ENCODE measurements at places on chromosomes 11 and 22.

GRCh38 chr11:8488395-8488794 lies 105.6 kb downstream of the STK33 start:
- DNase-seq: no peak

DNA sequence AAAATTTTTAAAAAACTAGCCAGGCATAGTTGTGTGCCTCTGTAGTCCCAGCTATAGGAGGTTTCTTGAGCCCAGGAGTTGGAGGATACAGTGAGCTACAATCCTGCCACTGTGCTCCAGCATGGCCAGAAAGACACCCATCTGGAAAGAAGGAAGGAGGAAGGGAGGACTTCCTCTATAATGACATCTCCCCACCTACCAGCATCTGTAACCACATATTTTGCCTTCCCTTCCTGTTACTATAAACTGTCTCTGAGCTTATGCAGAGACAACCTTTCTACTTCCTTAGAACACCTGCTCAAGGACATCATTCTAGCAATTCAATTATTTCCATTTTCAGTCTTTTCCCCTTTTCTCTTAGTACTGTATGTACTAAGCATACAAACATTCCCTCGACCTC lies 2.2 kb upstream of the NUP160 start:
- DNase-seq: no peak

DNA sequence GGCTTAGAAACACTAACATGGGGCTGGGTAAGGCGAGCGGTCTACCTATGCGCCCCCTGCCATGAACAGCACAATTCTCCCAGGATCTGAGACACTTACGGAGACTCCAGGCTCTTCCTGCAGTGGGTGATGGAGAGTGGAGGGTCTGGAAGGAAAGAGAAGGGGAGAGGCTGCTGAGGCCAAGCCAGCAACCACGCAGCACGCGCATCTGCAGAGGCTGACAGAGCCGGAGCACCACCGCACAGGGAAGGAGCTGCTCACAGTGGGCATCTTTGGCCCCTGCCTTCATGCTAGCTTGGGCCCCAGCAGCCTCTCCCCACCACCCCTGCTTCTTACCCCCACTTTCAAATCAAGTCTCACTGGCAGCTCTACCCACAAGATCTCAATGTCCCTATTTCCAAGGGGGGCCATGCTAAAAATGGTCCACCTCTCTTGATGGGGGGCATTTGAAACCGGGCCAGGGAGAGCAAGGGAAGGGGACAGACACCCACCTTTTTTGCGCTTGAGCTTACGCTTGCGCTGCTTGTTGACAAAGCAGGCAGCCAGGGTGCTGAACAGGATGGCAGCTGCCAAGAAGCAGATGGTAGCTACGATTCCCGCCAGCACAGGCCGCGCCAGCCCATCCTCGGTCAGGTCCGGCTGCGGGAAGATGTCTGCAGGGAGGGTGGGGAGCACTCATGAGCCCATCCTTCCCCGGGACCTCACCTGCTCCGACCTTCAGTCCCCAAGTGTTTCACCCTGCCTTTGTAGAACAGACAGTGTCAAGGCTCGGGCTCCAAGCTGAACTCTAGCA lies 34.5 kb downstream of the IGSF9B start:
- DNase-seq: no peak

DNA sequence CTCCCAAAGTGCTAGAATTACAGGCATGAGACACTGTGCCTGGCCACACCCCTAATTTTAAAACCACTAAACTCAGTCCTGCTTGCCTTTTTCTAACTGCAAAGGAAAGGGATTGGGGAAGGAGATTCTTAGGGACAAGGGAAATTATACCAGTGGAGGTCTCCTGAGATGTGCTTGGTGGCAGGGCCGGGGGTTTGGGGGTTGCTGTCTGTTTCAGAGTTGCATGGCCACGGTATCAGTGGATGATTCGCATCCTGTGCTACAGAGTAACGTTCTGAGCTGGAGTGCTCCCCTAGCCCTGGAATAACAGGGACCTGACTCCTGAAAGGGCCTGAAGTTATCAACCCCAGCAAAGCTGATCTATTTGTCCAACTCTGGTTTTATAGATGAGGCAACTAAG lies 846 bp upstream of the GPHA2 start:
- DNase-seq: no peak

GRCh38 chr11:107792049-107792443 lies 66.5 kb downstream of the SLC35F2 start:
- DNase-seq: no peak

DNA sequence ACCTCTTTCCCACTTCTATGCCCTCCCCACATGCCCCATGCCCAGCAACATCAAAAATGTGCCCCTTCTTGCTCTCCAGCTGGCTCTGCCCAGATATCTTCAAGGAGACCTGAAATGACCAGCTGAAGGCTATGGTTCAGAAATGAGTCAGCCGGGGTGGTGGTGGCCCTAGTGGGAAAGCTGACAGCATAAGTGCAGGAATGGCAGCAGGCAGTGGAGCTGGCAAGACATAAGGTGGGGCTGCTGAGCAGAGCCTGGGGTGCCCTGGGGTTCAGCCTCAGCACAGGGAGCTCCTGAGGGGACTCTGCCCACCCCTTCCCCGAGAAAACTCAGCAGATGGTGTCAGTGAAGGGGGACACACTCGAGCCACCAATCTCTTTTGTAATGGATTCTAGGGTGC lies 593.4 kb downstream of the BUD13 start:
- no peak for DNase-seq
